Parietal lobe (tissue), 2 donors: ENCODE measurements at places on chromosomes 3 and 15. TPM values are rescaled to one million over a fixed set of nuclear protein-coding genes. Genes with fewer than 3 reads are reported as not detected.

Gene PEX11A
- total RNA-seq: 10.3 TPM

Gene GAP43
- total RNA-seq: 167 TPM

Gene LYZL4
- total RNA-seq: not detected

Gene CD96
- not detected for total RNA-seq

Gene POTEB
- not detected for total RNA-seq
